CD8-positive, alpha-beta T cell (primary cell): ENCODE measurements at places on chromosomes 4 and X.
A peak's percentile ranks its signal among the peaks of the same experiment; 100 is the strongest.

DNA sequence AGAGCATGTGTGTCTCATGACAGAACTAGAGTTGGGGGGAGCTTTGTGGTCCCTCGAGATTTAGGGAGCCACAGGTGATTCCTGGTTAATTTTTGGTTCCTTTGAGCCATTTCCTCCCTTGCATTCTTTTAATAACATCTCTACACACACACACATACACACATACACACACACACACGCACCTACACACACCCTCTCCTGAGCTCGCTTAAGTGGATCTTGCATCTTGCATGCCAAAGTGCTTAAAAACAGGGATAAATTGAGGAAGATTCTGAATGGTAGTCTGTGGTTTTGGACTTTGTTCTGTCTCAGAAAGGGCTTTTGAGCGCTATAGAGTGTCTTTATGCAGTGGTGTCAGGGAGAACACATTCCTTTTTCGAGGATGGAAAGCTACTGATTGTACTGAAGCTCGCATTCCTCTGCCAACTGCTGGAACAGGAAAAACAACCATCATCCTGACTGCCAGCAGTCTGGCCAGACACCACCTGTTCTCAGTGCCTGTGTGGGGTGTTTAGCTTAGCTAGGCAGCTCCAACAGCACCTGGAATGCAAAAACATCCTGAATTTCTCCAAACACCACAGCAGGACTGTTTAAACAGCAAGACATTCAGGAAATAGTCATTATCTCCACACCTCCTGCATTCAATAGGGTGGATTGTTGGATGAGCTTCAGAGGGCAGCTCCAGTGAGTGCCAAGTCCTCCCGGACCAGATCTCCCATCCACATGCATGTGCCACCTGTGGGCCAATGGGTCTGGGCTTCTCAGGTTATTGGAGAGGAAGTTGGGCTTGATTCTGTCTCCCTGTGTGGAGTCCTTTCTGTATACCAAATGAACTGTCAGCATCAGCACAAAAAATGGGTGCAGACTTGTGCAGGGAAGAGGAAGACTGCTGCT, 21.9 kb upstream of the IGFBP7 start:
- no peak for DNase-seq

DNA sequence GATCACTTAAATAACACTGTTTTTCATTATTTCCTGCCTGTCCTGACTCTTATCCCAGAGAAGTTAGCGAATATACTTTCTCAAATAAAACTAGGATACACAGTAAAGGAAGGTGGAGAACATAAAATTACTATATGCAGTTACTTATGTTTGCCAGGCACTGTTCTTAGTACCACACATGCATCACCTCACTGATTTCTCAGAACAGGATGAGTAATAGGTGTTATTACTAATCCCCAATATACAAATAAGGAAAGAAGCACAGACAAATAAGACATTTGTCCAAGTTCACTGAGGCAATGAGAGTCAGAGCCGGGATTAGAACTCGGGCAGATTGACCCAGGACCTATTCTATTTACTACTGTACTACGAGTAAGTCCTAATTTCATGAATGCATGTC, 91.7 kb downstream of the CORIN start:
- DNase-seq = no peak

GRCh38 chrX:115368876-115369275, 79.4 kb downstream of the LUZP4 start:
- no peak for DNase-seq

- no peak for DNase-seq
These were observed 85.2 kb downstream of the PLAC1 start for GRCh38 chrX:134572816-134573682.

GRCh38 chr4:182370491-182370890, 127.3 kb downstream of the TENM3 start:
- DNase-seq = no peak

DNA sequence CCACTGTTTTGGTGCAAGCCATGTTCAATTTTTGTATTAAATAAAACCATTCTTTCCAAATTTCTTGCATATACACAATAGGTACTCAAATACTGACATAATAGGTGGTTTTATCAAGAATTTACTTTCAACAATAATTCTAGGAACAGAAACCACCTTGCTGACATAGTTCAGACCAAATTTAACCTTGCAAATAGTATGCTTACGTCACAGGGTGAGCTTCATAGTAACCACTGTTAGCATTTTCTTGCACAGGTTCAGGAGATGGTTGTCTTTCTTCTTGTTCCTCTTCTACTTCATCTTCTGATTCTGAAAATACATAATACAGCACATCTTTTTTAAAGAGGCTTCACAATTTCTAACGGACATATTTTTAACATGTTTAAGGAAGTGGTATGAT, 17.6 kb downstream of the G3BP2 start:
- no peak for DNase-seq

- no peak for DNase-seq
These were observed 21.1 kb downstream of the CTBP1 start for GRCh38 chr4:1227816-1228215.

- peak; percentile 54 for DNase-seq
These were observed 14.6 kb upstream of the SLC25A4 start for GRCh38 chr4:185128272-185129119.

DNA sequence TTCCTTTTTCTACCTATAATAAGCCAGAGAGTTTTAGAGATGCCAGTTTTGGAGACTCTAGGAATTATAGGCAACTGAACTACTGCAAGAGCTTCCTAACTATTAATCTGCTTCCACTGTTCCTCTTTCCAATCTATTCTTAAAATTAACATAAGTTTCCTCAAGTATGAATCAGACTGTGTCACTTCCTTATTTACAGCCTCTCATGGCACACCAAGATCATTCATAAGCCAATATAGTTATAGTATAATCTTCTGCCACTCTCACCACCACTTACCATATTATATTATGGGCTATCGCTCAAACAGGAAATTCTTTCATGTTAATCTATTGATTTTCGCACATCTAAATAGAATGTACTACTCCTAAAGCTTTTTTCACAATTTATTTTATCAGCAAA, 383.5 kb downstream of the STPG2 start:
- DNase-seq = no peak
